Fibroblast of skin of right biceps (primary cell): ENCODE measurements at places on chromosomes 5 and 9.
A peak's percentile ranks its signal among the peaks of the same experiment; 100 is the strongest.

DNA sequence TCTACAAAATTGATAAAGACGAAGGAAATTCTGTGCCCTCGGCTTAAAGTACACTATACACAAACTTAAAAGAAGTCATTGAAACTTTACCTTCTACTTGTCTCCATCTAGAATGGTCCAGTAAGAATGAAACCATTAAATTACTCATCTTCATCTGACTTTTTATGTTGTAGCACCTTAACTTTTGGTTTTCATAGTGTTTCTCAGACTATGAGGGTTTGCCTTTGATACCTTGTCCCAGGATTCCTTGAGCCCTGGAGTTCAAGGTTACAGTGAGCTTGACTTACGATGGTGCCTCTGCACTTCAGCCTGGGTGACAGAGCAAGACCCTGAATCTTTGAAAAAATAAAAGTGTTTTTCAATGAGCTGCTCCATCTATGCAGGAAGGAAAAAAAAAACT lies 132.2 kb downstream of the CDC42SE2 start:
- no peak for DNase-seq

GRCh38 chr9:96302021-96302420 lies at the start of gene HSD17B3:
Gene HSD17B3 (minus strand): TSS chr9:96302176. CDS start chr9:96302104, 72 bp downstream.
- DNase-seq = no peak

- no peak for DNase-seq
Observed at GRCh38 chr9:92738661-92739081, 26.0 kb downstream of the BICD2 start.

- no peak for DNase-seq
Observed at GRCh38 chr9:103242025-103242424, 246.9 kb downstream of the CYLC2 start.

DNA sequence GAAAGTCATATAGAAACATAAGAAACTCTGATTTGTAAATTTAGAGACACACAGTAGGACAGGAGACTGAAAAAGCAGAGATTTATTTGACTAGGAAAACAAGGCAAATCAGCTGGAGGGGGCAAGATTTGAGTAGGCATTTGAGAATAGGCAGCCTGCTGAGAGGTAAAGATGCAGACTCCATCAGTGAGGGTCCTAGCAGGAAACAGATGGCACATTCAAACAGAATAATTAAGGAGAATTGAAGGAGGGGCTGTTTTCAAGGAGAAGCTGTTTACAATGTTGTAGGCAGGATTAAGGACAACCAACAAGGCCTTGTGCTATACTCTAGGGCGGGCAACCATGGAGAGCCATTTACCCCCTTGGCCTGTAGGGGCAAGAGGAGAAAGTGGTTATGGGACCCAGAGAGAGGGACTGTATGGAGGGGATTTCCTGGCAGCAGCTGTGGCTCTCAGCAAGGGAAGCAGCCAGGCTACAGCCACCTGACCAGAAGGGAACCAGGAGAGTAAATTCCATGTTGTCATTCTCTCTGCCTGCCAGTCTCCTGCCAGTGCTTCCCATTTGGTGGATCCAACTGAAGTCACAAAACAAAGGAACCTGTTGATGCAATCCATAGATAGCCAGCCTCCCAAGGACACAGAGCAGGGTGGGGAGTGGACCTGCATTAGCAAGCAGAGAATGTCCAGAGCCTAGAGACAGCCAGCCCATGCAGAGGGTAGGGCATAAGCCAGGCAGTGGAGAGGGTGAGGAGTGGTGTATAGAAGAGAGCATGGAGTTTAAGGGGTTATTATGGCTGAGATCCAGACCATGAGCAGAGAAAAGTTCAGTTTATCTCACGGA lies 38.2 kb downstream of the PAPPA start:
- no peak for DNase-seq

- DNase-seq = no peak
Observed at GRCh38 chr9:84748112-84748511, 78.6 kb downstream of the NTRK2 start.

DNA sequence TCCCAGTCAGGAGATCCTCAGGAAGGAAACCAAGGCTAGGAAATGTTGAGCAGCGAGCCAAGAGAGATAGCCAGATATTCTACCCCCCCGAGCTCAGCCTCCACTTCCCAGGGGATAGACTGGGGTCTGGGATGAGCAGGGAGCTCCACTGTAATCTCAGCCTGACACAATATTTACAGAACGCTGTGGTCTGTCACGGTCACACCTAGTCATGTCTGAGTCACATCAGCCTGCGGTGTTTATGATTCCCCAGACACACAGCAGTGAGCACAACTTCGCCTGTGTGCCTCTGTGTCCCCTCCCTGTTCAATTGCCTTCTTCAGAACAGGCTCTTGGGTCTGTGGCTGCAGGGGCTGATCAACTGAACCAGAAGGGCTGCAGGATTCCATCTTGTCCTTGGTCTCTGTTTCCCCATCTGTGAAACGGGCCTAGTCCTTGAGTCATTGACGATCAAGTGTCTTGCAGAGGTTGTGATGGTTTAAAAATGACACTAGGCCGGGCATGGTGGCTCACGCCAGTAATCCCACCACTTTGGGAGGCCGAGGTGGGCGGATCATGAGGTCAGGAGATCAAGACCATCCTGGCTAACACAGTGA lies 8.6 kb upstream of the PRRX2 start:
- DNase-seq = peak; percentile 92

DNA sequence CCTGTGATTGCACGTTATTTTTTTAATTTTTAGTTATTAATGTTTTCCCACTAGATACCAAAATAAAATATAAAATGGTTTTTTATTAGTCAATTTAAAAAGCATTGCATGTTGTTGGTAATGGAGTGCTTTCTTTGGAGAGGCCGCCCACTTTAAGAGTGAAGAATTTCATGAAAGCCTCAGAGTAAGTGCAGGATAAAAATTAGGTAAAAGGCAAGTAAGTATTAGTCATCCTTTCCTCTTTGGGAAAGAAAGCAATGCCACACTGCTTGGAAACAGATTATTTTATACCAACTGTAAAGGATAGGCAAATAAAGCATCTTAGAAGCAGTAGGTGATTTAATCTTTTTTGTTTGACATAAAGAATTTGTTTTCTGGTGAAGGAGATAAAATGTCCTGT lies 62.9 kb downstream of the HSD17B4 start:
- DNase-seq = peak; percentile 21

DNA sequence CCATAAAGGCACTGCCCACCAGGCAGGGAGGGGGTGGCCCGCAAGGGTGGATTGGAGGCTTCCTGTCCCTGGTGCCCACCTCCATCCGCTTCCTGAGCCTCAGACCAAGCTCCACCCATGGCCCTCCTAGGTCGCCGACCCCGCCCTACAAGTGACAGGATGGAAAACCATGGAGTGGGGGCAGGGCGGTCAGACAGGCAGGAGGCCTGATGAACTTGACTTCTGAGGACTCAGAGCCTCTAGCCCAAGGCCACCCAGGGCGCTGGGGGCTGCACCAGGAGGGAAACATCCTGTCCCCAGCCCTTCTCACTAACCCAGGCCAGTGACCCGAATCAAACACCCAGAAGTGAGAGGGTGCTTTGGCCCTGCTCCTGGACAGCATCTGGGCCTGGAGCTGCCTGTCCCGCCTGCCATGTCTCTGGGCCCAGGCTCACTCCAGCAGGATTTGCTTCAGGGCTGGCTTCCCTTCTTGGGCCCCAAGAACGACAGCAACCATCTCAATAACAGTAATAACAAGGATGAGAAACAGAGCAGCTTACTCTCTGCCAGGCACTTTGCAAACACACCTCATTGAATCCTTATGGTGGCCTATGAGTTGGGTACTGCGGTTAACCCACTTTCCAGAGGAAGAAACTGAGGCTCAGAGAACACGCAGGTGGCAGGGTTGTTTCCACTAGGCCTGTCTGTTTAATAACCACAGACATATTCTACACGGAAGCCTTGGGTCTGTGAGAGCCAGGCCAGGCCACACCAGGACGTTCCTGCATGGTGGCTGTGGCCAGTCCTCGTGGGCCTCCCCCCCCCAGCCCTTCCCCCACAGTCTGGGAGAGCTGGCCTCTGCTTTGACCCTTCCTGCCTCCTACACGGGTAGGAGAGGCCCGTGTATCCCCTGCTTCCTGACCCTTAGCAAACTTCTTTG lies 4.4 kb upstream of the ST6GALNAC6 start:
- DNase-seq = no peak

- no peak for DNase-seq
Observed at GRCh38 chr5:2307631-2308030, 424.9 kb upstream of the IRX4 start.

DNA sequence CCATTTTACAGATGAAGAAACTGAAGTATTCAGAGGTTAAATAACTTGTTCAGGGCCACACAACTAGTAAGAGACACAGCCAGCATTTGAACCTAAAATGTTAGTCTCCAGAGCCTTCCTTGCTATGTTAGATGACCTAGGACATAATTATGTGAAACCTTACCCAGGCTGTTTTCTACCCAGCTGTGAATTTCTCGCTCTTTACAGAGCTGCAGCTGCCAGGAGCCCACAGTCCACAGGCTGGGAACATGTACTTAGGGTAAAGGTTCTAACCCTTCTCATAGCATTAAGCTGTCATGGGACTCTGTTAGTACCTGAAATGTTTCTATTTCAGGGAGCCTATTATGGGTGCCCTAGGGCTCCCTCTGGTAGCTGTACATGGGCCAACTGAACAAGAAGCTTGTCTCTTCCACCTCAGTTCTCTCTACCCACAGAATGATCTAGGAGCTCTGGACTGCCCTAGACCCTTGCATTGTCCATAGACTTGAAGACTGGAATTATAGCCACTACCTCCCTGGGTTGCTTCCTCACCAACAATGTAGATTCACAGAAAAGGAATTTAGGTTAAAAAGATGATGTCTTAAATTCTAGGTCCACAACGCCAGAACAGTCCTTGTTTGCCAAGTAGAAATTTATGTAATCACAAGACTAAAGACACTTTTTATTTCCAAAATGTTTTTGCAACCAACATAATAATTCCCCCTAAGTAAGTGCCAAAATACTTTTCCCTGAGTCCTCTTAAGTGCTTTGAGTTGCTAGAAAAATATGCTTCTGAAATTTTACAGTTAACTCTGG lies 262.9 kb downstream of the PIK3R1 start:
- peak; percentile 61 for DNase-seq

GRCh38 chr5:3139499-3139931 lies 388.0 kb upstream of the IRX2 start:
- DNase-seq = peak; percentile 42

DNA sequence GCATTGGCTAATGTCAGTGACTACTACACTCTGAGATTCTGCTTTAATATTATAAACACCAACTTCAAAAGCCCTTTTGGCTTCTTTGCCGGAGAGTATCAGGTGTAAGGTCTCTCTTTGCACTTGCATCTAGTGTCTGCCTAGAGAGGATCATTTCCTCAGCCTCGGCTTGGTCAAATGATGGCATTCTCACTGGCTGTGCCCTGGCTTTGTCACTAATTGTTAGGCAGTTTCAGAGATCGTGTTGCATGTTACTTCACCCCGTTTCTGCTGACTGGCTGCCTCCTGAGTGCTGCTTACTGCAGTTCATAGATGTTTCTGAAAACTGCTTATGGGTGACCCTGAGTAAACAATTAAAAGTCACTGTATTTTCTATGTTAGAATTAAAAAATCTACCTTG lies 48.8 kb downstream of the SLC1A3 start:
- DNase-seq = no peak

- DNase-seq = no peak
Observed at GRCh38 chr9:38003230-38003629, 65.8 kb downstream of the SHB start.

GRCh38 chr5:76278261-76278789 lies 124.8 kb upstream of the IQGAP2 start:
- no peak for DNase-seq

DNA sequence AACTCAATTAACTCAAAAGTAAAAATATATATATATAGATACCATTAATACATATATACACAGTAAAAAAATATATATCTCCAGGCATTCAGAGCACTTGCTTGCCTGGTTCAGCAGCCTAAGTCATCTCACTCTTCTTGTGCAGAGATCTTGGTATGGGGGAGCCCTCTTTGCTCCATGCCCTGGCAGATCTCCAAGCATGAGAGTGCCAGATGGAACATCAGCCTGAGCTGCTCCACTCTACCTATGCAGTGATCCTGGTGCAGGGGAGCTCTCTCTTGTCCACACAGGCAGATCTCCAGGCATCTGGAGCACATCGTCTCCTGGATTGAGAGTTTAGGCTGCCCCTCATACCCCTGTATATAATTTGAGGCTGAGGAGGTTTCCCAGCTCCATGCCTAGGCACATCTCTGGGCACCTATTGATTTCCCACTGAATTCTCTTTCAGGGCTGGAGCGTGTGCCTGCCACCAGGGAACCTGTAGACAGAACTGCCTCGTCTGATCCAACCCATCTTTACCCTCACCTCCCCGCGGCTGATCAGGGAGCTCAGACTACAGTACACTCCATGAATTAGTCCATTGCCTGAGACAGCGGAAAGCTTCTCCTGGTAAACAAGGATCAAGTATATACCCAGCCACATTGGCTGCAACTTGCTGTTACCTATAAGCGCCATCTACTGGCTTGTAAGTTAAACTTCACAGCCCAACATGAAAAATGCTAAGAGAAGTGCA lies 342.4 kb upstream of the GRIA1 start:
- DNase-seq = peak; percentile 78

- DNase-seq = no peak
Observed at GRCh38 chr5:162800301-162800700, 637.1 kb upstream of the CCNG1 start.
